ENCODE measurements at places on chromosomes 2 and 18. TPM values are rescaled to one million over a fixed set of nuclear protein-coding genes. Genes with fewer than 3 reads are reported as not detected.

The SERPINB12 gene
- not detected for total RNA-seq

The GAL3ST2 gene
- total RNA-seq = 2.5 TPM

The MROH2A gene
- not detected for total RNA-seq

The MEIS1 gene
- 4.9 TPM for total RNA-seq

The HSBP1L1 gene
- 18.6 TPM for total RNA-seq

The ZNF519 gene
- total RNA-seq = 6.9 TPM

Measured in mononuclear cell (primary cell).